ENCODE measurements at places on chromosomes 16 and 17. TPM values are rescaled to one million over a fixed set of nuclear protein-coding genes. Genes with fewer than 3 reads are reported as not detected.

- no peak for DNase-seq
Measured at GRCh38 chr17:38969281-38969680, 2.1 kb upstream of the FBXO47 start.

GRCh38 chr17:49572806-49573420 is 2.8 kb upstream of the NXPH3 start:
- DNase-seq = no peak

GRCh38 chr16:78479723-78480122 is 380.3 kb downstream of the WWOX start:
- no peak for DNase-seq

The PTX4 gene
- not detected for polyA plus RNA-seq

DNA sequence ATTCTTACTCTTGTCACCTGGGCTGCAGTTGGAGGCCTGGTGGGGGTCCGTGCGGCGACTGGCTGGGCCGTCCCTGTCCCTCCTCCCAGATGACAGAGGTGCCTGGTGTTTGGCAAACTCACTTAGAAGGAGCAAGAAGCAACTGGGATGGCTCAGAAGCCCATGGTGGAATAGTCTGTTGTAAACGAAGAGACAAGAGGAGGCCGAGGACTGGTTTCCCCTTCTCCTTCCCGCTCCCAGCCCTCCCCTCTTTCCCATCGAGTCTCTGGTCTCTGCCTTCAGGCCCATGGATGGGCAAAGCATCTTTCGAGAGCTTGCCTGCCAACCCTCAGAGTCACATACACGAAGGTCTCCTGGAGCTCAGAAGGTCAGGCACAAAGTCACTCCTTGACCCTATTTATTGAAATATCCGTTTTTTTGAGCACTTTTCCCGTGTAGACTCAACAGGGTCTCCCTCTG is 364.4 kb downstream of the SEC14L1 start:
- DNase-seq = no peak

DNA sequence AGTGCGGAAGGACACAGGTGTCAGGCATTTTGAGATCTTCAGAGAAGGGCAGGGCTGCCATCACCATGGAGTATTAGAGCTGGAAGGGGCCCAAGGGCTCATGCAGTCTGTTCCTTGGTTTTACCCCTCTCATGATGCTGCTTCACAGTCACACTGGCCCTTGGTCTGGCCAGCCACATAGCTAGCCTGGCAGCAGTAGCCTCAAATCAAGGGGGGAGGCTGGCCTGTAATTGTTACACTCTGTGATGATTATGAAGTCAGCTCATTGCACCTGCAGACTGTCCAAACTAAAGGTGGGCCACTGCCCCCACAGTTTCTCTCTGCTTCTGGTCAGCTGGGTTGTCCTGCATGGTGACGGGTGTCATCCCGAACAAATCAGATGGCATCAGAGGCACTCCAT is at the start of gene FNDC8:
Gene FNDC8, plus strand, starts transcription at position 301 of the 400 bp plus-strand sequence. Its CDS starts 79 bp downstream, at position 380.
- no peak for DNase-seq

Data from right lung (tissue), 10 donors.